ENCODE measurements at places on chromosomes 3 and 15.

GRCh38 chr3:15769256-15769915 lies 28.4 kb downstream of the ANKRD28 start:
- no peak for DNase-seq

DNA sequence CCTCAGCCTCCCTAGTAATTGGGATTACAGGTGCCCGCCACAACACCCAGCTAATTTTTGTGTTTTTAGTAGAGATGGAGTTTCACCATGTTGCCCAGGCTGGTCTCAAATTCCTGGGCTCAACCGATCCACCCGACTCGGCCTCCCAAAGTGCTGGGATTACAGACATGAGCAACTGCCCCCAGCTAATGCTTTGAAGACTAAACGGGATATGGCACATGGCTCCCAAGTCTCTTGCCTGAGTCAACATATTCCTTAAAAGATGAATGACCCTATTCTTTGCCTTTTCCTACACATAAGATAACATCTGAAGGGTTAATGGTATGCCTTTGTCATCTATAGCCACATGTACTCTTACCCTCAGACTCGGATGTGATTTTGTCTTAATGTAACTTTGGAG lies 38.4 kb upstream of the NEDD4 start:
- DNase-seq: no peak

GRCh38 chr15:69143756-69144436 lies 16.5 kb upstream of the GLCE start:
- no peak for DNase-seq

DNA sequence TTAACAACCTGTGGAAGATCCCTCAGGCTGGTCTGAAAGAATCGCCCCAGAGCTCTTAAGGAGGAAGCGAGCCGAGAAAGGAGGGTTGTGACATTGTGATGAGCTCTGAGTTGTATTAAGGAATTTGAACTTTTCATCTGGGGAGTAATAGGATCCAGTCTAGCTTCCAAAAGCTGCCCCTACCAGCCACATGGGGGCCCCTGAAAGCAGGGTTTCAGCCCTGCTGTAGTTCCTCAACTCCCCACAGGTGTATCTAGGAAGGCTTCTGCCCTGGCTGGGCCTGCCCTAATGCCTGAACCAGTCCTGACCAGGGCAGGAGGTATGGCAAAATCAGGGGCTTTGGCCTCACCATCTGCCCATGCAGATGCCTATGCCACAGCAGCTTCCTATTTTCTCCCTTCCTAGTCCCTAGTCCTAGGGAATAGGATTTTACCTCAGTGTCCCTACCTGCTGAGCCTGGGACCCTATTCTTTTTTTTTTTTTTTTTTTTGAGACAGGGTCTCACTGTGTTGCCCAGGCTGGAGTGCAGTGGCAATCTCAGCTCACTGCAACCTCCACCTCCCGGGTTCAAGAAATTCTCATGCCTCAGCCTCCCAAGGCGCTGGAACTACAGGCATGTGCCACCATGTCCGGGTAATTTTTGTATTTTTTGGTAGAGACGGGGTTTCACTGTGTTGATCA lies 5.0 kb upstream of the AP3S2 start:
- no peak for DNase-seq

- DNase-seq: no peak
Observed at GRCh38 chr15:78067328-78068228, 9.9 kb downstream of the TBC1D2B start.

Data from natural killer cell treated with Interleukin-12 subunit alpha and Interleukin-12 subunit beta and Interleukin-15 and Interleukin-18, amount 100 ng/mL, for 72 hours (primary cell).